ENCODE measurements at places on chromosomes 5 and 9.
A peak's percentile ranks its signal among the peaks of the same experiment; 100 is the strongest.

DNA sequence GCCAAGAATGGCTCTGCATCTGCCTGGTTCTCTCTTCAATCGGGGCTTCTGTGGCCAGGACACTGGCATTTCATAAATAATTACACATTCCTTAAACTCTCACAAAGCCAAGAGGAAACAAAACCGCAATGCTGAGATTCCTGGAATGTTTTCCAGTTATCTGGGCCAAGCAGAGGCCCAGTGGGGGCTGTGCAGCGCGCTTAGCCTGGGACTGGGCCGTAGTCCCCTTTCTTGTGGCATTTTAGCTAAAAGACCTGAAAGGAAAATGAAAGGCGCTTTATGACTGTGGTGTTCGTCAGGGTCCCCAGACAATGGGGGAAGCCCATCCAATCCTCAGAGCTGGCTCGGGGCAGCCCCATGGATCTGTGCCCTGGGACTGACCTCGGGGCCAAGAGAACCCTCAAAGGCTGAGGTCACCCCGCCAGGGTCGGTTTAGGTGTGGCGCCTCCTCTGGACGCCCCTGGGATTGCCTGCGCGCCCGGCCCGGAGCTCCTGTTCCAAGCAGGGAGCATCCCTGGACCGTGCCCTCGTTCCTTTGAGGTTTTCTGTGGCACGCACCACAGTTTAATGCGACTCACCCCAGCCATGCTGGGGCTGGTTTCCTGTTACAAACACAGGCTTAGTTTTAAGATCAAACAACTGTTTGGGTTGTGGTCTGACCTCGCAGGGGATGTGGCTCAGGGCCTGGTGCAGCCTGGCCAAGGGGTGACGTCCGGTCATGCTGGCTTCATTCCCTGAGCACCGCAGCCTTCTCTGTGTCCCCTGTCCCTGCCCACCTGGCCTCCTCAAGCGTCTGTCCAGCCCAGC is 51.5 kb upstream of the NKD2 start:
- DNase-seq: peak; percentile 18

DNA sequence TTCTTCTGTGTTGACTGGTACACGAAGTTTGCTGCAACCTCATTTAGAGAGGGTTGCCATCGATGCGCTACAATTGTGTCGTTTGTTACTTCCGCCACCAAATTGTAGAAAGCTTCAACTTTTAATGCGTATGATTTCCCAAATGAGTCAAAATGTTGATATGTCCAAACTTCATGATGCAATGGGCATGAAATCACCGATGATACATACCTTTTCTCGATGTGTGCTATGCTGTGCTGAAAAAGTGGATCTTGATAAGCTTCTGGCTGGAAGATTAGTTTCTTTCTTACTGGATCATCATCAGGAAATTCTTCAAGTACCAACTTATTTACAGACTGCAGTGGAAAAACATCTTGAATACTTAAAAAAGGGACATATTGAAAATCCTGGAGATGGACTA is 65.7 kb downstream of the TMEM38B start:
- no peak for DNase-seq

GRCh38 chr5:177336112-177336511 is 15.4 kb downstream of the LMAN2 start:
- DNase-seq: peak; percentile 46

DNA sequence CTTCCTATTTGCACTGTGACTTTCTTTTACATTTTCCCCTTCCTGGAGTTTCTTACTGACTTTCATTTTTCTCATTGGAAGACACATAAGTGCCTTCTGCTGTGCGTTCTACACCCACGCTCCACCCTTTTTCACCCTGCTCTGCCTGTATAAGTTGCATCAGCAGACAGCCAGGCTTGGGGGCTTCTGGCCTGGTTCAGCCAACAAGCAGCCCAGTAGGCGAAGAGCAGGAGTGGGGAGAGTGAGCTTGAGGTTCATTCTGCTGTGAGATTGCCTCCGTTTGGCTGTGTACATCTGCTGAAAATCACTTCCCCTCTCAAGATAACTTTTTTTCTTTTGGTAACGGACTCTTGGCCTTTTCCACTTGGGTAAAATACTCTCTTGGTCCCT is 38.4 kb downstream of the RASGRF2 start:
- DNase-seq: no peak

DNA sequence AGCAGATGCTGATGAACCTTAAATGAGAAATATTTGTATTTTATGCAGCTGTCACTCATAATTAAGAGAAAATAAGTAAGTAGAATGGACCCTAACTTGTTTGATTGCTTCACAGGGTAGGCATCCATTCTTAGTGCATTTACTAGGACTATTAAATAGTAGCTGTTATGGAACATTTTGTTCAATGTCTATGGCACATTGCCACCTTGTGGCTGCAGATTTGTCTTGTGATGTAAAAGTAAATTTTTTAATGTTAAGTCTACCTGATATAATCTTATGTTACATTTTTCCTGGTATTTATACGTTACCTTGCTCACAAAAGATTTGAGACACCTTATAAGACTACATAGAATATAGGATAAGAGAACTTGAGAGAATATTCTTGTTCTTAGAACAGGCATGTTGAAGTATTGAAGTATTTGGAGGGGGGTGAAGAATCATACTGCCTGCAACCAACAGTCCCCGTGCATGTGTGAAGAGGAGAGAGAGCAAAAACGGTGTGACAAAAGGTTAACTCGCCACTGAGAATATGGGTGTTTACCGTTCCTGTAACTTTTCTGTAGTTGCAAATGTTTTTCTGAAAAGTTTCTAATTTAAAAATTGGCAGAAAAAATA is 161.1 kb downstream of the MAST4 start:
- DNase-seq: peak; percentile 59

- DNase-seq: peak; percentile 55
Observed at GRCh38 chr9:99457981-99458380, 235.9 kb downstream of the SEC61B start.

- no peak for DNase-seq
Observed at GRCh38 chr9:131056781-131057506, 39.4 kb upstream of the AIF1L start.

GRCh38 chr5:56012281-56012963 is 17.7 kb upstream of the IL6ST start:
- no peak for DNase-seq

GRCh38 chr5:55994495-55994997 is at the start of gene IL6ST:
Gene IL6ST, minus strand, starts transcription at chr5:55994963. Its CDS starts 18,685 bp downstream, at chr5:55976278.
- peak; percentile 64 for DNase-seq

GRCh38 chr5:115069087-115069968 is 100.4 kb downstream of the TRIM36 start:
- DNase-seq: peak; percentile 74

- no peak for DNase-seq
Observed at GRCh38 chr5:153959134-153959957, 79.4 kb downstream of the FAM114A2 start.

DNA sequence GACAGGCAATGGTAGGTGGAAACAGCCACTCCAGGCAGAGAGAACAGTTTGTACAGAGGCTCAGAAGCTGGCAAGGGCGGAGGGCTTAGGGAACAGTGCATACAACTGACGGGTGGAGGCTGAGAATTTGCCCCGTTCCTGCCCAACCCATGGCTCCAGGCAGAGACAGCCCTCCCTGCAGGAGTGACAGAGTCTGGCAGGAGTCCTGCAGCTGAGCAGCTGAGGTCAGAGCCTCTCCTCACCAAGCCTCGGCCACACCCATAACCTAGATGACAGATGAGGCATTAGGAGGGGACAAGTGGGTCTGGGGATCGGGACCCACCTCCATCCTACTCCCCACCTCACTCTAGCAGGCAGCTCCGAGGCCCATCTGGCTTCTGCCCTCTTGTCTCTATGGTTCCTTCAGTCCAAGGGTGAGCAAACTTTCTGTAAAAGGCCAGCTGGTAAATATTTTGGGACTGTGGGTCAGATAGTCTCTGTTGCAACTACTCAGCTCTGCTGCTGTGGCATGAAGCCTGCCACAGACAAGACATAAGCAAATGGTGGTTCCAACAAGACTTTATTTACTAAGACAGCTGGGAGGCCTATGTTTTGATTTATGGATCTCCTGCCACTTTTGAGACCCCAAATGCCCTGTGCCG is 83.7 kb downstream of the SH3TC2 start:
- DNase-seq: no peak

GRCh38 chr9:2216591-2216990 is 201.4 kb downstream of the SMARCA2 start:
- no peak for DNase-seq

GRCh38 chr5:91998774-91999173 is 615.7 kb upstream of the ARRDC3 start:
- DNase-seq: no peak

DNA sequence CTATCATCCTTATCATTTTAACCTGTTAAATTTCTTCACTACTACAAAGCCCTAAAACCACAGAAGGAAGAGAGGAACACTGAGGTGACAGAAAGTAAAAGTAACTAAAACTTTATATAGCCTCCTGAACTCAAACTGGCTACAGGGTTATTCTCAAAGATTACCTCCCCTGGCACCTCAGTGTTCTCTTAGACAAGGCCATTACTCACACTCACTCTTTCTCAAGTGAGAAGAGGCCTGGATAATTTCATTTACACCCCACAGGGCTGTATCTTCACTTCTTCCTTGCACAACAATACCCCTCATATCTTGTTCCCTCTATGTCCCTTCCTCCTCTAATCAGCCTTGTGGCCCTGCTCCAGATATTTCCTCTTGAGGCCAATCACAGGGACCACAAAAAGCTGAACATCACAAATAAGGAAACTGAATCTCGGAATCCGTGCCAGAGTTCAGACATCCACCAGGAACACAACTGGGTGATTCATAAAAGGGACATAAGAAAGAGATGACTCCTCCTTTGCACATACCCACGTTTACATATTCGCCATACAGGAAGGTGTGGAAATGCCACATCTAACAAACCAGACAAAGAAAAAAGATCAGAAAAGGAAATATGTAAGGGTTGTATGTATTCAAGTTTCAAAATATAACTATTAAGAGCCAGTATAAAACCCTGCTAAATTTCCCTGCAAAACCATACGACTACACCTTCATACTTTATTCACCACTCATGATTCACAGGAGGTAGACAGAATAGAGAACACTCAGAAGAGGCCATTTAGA is 1.7 kb upstream of the KLHL3 start:
- DNase-seq: no peak

- DNase-seq: no peak
Observed at GRCh38 chr5:126995689-126996088, 34.7 kb downstream of the MARCHF3 start.

- DNase-seq: no peak
Observed at GRCh38 chr5:88884608-88884877, 1.6 kb upstream of the MEF2C start.

DNA sequence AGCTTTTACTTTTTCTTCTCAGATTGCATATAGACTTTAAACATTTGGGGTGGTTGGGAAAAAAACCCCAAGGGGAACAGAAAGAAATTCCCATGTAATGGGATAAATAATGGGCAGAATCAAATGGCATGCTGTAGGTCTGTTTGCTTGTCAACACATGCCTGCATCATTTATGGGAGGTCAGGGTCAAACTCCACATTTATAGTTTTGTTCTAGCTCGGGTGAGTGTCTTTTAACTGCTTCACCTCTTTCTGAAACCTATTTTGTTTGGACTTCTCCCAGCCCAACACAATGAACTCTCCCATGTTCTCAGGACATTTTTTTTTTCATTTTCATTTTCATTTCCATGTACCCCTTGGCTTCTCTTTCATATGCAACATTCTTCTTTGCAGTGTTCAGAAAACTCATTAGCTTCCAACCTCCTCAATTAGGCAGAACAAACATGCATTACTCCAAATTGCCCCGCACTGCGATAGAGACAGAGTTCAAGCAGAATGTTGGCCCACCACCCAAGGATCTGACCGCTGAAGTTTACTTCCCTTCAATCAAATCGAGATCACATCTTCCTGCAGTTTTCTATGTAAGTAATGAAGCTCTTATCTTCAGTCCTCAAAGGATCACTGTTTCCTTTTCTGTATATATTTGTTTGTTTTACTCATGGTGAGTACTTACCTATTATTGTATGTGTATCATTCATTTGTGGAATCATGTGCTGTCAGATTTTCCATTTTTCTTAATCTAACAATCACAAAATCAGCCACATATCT is 354.6 kb downstream of the ZSWIM6 start:
- no peak for DNase-seq

DNA sequence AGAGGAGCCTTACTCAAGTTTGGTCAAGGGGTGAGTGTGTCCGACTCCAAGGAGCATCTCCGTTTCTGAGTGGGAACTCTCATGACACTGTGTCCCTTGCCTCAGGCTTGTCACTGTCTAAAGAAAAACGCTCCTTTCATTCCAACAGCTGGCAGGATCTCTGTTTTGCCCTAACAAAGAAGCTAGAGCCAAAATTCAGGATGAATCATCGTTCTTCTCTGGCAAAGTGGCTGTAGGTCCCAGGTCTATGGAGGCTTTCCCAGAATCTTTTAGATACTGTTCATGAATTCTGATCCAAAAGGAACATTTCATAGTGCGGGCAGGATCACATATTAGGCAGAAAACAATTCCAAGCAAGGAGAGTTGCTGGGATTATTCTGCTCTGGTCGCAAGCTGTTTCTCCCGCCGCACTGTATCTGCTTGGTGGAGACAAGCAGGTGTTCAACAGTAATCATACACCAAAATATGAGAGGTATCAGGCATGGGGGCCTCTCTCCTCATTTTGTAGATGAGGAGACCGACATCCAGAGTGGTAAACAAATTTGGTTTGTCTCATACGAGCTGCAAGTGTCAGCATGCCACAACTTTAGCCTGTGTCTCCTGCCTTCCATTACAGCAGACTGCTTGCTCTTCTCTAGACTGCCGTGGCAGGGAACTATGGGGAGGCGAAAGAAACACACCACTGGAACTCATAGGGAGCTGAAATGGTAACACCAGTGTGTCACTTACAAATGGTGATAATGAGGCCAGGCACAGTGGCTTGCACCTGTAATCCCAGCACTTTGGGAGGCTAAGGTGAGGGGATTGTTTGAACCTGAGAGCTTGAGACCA is 72.6 kb downstream of the ENTREP1 start:
- no peak for DNase-seq

- peak; percentile 83 for DNase-seq
Observed at GRCh38 chr9:37025071-37025822, 8.8 kb downstream of the PAX5 start.

GRCh38 chr5:141960018-141960417 is 2.0 kb upstream of the PCDH12 start:
- DNase-seq: no peak

DNA sequence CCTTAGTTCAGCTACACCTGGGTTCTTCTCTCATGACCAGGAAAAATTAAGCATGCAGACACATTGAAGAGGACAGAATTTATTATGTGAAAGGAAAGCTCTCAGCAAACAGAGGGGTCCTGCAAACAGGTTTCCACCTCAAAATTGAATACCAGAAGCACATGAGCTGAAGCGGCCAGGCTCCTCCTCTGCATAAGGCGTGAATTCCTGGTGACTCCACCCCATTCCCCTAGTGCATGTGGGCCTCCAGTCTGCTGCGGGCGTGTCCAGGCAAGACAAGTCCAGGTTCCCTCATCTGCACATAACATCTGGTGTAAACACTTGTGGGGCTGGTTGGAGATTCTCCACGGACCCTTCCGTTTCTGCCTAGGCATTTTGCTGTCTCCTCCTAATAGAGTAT is 1156.4 kb downstream of the FOXD4L5 start:
- DNase-seq: no peak

DNA sequence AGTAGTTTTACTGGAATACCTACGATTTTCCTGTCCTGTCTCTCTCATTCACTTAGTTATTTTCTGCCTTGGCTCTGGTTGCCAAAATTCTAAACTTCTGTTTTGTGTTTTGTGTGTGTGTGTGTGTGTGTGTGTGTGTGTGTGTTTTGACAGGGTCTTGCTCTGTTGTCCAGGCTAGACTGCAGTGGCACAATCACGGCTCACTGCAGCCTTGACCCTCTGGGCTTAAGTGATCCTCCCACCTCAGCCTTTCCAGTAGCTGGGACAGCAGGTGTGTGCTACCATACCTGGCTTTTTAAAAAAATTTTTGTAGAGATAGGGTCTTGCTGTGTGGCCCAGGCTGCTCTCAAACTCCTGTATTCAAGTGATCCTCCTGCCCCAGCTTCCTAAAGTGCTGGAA is 17.2 kb downstream of the UBE2D2 start:
- no peak for DNase-seq

Measured in A673 (cell line).